ENCODE measurements at places on chromosomes 5 and 9.

DNA sequence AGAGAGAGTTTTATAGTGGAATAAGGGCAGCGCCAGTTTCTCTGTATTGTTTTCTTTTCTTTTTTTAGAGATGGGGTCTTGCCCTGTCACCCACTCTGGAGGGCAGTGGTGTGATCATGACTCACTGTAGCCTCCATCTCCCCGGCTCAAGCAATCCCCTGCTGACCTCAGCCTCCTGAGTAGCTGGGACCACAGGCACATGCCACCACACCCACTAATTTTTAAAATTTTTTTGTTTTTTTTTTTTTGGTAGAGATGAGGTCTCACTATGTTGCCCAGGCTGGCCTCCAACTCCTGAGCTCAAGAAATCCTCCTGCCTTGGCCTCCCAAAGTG lies 119.0 kb downstream of the PIK3R1 start:
- no peak for DNase-seq

DNA sequence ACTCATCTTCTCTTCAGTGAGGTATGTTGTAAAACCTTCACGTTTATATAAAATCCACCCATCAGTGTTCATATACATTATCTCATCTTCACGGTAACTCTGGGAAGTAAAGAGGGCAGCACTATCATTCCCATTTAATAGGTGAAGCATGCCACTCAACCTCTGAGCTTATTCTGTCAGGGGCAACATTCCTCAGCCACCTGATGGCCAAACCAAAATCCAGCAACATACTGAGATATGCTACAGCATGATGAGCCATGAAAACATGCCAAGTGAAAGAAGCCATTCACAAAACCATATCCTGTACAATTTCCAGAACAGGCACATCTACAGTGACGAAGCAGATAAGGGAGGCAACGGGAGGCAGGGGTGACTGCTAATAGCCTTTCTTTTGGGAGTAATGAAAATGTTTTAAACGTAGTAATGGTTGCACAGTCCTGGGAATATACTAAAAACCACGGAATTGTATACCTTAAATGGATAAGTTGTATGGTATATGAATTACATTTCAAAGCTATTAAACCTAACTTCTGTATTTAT lies 167.4 kb downstream of the TSSK1B start:
- no peak for DNase-seq

- no peak for DNase-seq
Observed at GRCh38 chr5:107455111-107455544, 215.6 kb downstream of the EFNA5 start.

GRCh38 chr5:150616024-150616470 lies 24.4 kb upstream of the SYNPO start:
- no peak for DNase-seq

GRCh38 chr9:103707181-103707580 lies 386.9 kb upstream of the SMC2 start:
- DNase-seq, result no peak
